ENCODE measurements at places on chromosomes 6 and 20.

DNA sequence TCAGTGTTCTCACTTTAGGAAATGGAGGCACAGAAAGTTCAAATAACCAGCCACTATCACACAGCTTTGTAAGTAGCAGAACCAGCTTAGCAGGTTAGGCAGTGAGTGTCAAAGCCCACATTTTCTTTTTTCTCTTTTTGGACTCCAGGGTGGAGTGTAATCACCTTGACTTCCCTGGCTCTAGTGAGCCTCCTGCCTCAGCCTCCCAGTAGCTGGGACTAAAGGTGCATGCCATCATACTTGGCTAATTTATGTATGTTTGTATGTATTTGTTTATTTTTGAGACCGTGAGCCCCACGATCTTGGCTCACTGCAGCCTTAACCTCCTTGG lies 7.8 kb upstream of the NCOA3 start:
- DNase-seq, result no peak

DNA sequence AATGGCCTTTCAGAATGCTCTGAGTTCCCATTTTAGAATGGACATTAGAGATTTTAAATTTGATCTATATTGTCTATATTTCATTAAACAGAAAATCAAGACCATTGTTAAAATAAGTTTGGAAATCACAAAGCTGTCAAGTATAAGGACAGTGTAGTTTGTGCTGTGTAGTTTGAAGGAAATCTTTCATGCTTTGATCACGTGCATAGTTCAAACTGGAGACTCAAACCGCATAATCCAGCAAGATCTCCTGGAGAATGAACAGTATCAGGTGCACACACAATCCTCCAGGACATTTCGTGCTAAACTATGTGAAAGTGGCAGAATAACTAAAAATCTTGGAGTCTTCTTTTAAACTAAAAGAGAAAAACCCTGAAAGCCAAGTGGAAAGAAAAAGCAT lies 60.8 kb upstream of the TBXT start:
- no peak for DNase-seq

DNA sequence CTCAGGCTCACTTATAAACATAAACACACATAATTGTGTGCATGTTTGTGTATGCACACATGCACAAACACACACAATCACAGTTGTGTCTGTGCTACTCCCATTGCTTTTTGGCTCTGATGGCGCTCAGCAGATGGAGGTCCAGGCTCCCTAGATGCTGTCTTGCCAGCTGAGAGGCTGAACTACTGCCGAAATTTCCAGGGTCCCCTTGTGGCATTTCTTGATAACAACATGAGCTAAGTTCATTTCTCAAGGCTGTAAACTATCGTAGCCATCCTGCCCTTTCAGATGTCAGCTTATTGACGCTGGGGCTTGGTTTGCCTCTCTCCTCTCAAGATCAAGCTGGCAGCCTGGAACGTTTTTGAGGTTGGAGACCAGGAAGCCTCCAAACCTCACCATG lies 313.9 kb upstream of the RNF24 start:
- DNase-seq, result no peak

GRCh38 chr6:47016909-47017308 lies 25.2 kb downstream of the ADGRF1 start:
- no peak for DNase-seq

DNA sequence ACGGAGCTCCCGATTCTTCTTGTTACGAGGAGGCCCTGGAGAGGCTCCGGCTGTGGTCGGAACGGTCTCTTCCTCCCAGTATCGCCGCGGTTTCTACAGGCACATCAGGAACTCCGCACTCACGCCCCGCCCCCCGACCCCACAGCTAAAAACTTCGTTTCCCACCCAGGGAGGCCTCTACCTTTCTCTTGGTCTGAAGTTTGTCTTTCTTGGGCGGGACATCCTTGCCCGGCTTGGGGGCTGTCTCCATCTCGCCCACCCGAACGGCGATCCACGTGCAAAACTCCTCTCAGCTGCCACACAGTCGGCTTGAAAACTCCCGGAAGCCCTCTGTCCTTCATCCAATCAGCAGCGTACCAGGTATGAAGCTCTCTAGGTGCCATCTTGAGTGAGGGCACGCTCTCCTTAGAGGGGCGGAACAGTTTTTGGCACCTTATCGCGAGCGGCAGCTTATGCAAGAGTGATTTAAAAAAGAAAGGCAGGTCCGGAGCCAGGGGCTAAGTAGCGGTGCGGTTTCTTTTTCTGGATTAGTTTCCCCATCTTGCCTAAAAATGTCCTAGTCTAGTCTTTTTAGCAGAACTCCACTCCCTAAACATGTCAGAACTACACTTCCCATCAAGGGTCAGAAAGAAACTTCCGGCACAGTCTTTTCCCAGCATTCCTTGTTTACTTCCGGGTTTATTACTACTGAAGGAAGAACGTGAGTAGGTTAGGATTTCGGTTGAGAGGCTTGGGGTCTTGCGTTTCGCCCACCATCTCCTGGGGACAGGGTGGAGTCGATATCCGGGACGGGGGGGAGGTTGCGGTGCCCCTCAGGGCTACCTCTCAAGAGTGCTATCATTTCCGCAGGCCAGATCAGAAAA lies at the start of the genes PFDN6 and WDR46:
Gene PFDN6, plus strand, starts transcription at position 681 of the 863 bp plus-strand sequence. CDS start 256 bp downstream, outside the sequence.
Gene WDR46, minus strand, starts transcription at position 319 of the 863 bp plus-strand sequence. Its CDS starts 69 bp downstream, at position 250.
- DNase-seq, result no peak

- no peak for DNase-seq
Observed at GRCh38 chr20:23212464-23212995, 126.4 kb upstream of the CD93 start.

- DNase-seq, result no peak
Observed at GRCh38 chr20:1900321-1900801, 5.2 kb downstream of the SIRPA start.

- DNase-seq, result no peak
Observed at GRCh38 chr20:47300071-47300470, 56.4 kb downstream of the ZMYND8 start.

GRCh38 chr6:34052918-34053608 lies 92.8 kb downstream of the GRM4 start:
- no peak for DNase-seq

- DNase-seq, result no peak
Observed at GRCh38 chr20:50980071-50980681, 21.6 kb downstream of the MOCS3 start.

DNA sequence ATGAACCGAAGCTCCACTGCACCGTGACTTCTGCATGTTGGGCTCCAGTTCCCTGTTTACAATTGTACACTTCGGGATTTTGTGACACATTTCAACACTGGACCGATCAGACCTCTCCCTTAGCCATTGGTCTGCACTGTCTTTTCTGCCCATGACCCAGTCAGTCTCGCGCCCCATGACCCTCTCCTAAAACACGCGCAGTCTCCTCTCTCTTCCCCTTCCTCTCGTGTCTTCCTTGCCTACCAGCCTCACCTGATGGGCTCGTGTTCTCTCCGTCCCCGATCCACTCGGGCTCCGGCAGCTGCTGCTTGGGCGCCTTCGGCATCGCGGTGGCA lies 535 bp upstream of the ABCF1 start:
- no peak for DNase-seq

- DNase-seq, result no peak
Observed at GRCh38 chr6:112956696-112957535, 609.8 kb downstream of the RFPL4B start.

DNA sequence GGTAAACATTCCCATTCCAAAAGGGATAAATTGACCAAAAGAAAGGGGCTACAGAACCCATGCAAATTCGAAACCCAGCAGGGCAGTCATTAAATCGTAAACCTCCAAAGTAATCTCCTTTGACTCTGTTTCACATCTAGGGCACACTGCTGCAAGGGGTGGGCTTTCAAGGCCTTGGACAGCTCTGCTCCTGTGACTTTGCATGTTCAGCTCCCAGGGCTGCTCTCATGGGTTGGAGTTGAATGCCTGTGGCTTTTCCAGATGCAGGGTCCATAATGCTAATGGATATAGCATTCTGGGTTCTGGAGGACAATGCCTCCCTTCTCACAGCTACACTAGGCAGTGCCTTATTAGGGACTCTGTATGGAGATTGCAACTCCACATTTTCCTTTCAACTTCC lies 211.9 kb upstream of the MANEA start:
- no peak for DNase-seq

Measured in esophagus squamous epithelium (tissue), 5 donors.